ENCODE measurements at places on chromosomes 11 and 22.
A peak's percentile ranks its signal among the peaks of the same experiment; 100 is the strongest.

GRCh38 chr11:21148376-21148775 is 479.0 kb downstream of the NELL1 start:
- no peak for DNase-seq

DNA sequence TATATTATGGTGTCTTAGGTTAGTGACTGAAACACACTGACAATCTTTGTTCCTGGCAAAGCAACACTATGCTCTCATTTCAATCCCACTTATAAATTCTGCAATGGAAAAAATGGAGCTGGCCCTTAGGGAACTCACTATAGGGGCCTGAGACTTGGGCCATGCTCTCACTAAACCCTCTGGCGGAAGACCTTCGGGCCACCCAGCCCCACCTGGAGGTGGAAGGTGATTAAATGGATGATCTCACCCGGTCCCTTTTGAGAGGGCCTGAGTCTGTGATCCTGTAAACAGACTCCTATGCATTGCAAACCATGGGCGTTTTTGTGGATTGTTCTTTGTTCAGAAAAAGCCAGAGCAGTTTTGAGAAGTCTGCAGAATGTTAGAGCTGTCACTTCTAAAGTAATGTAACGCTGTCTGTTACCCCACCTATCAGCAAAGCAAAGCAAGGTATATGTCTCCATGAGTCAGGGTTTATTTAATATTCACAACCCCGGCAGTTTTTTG is 17.0 kb upstream of the CDON start:
- no peak for DNase-seq

GRCh38 chr11:96045622-96046456 is 121.9 kb upstream of the MTMR2 start:
- DNase-seq: no peak

DNA sequence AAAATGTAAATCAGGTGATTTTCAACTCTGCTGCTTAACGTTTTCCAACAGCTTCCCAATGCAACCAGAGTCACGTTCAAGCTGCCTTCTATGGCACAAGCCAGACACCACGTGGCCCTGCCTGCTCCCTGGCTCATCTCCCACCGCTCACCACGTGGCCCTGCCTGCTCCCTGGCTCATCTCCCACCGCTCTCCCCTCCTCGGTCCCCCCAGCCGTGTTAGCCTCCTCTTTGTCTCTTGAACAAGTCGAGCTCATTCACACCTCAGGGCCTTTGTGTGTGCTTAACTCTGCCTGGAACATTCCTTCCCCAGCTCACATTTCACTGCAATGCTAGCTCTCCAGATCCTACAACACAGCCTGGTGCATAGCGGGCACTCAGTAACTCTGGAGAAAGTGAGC is 307.6 kb downstream of the CTTN start:
- DNase-seq: no peak

- no peak for DNase-seq
Observed at GRCh38 chr11:94934362-94934761, 39.0 kb downstream of the CWC15 start.

DNA sequence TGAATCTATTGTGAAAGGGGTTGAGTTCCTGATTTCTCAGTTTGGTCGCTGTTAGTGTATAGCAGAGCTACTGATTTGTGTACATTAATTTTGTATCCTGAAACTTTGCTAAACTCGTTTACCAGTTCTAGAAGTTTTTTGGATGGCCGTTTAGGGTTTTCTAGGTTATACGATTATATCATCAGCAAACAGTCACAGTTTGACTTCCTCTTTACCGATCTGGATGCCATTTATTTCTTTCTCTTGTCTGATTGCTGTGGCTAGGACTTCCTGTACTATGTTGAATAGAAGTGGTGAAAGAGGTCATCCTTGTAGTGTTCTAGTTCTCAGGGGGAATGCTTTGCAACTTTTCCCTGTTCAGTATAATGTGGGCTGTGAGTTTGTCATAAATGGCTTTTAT is 24.6 kb upstream of the OOSP4B start:
- no peak for DNase-seq

DNA sequence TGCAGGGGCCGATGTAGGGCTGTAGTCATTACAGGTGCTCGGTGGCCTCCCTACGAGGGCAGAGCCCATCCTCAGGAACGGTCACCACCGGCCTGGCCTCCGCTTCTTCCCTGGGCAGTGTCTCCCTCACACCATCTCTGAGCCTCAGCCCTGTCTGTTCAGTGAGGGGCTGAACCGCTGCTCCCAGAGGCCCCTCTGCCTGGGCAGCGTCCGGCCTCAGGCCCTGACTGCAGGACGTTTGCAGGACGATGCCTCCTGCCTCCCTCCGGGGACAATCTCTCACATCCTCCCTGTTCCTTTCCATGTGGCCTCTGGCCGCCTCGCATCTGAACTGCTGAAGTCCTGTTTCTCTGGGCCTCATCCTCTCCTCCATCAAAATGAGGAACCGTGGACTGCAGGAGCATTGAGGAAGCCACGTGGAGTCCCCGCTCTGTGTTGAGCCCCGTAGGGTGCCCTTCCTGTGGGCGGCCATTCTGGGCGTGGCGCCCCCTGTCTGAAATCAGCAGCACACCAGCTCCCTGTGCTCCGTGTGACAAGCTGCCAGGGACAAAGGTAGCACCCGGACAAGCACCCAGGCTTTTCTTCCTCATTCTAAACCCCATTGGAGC is 933.5 kb downstream of the BRD1 start:
- DNase-seq: peak; percentile 5

- no peak for DNase-seq
Observed at GRCh38 chr11:109433753-109434256, 11.8 kb downstream of the C11orf87 start.

DNA sequence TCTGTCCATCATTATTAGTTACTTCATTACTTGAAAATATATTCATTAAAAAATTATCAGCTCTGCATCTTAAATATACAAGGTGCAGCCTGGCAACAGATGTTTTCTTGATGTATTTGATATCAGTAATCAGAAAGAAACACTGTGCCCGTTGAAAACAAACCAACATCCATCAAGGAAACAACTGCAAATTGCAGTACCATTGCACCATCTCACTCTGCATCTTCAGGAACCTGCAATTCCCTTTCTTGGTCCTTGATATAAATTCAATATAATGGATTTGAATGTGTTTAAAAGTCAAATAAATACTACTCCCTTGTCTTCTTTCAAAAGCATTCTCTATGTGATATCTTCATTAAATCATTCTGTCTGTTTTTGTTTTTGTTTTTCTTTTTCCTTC is 1131.2 kb downstream of the FAM181B start:
- peak; percentile 29 for DNase-seq

- DNase-seq: no peak
Observed at GRCh38 chr22:30821863-30822215, 127.2 kb downstream of the OSBP2 start.

DNA sequence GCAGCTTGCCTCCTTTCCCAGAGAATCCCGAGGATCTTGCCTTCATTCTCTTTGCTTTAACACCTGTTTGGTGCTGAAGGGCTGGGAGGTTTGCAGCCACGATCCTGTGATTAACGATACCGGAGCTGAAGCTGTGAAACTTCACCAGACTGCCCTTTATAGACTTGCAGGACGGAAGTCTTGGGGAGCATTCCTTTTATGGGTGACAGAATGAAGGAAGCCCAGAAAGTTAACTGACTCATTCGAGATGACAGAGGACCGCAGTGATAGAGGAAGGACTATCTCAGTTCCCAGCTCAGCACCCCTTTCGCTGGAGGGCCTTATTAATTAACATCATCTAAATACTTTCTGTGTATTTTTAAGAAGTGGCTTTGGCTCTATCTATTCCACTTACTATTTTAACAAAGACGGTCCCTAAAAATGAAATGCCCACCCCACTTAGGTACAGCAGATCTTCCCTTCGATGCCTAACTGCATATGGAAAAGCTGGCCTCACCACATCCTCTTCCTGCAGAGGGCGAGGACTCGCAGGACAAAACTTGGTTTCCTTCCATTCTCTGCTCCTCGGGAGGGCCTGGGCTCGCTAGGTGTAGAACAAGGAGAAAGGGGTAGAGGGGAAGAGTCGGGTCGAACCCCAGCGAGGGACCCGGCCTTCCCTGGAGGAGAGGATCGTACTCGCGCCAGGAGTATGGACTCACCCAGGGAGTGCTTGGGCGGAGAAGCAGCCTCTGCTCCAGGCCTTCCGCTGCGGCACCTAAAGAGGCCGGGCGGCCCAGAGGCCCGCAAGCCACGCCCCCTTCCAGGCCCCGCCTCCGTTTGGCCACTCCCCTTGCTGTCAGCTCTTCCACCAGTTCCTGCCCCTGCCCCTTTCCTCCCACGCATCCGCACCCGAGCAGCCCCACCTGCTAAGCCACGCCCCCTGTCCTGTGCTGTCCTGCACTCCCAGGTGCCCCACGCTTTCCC is 30.7 kb upstream of the USP47 start:
- DNase-seq: no peak

DNA sequence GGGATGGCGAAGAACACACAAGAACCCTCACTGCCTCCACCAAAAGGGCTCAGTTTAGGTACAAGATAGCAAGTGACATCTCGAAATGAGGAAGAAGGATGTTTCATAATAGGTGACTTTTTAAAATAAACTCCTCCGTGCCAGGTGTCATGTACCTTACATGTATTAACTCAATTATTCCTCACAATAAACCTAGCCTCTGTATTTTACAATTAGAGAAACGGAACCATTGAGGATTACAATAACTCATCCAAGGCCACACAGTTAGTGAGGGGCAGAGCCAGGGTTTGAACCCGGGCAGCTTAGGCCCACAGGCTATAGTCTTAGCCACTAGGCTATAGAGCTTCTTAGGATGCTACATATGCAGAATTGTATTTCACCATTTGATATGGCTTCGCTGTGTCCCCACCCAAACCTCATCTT is 965 bp upstream of the PAMR1 start:
- no peak for DNase-seq

- peak; percentile 6 for DNase-seq
Observed at GRCh38 chr11:45457649-45458048, 171.5 kb upstream of the SYT13 start.

DNA sequence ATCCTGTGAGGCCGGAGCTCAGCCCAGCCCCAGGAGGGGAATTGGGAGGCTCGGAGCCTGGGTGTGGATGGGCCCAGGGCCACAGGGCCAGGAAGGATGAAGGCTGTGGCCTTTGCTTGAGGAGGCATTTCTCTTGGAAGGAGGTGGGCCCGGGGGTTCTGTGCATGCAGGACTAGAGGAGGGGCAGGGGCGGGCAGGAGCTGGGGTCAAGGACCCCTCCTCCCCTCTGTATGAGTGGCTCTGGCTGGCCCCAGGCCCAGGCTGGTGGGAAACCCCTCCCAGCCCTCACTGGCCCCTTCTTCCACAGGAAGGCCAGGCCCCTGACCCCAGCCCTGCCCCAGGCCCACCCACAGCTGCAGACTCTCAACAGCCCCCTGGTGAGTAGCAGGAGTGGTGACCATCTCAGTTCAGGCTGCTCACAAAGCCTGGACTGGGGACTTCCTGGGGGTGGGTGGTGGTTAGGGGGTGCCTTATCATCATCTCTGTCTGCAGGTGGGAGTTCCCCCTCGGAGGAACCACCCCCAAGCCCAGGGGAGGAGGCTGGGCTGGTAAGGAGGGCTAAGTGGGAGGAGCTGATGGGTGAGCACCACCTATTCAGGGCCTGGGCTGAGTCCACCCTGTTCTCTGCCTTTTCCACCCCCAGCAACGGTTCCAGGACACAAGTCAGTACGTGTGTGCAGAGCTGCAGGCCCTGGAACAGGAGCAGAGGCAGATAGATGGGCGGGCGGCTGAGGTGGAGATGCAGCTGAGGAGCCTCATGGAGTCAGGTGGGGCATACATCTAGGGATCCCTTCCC is 6.0 kb downstream of the KCNK7 start:
- DNase-seq: peak; percentile 71

- DNase-seq: no peak
Observed at GRCh38 chr11:60658409-60658808, 41.0 kb upstream of the MS4A8 start.

DNA sequence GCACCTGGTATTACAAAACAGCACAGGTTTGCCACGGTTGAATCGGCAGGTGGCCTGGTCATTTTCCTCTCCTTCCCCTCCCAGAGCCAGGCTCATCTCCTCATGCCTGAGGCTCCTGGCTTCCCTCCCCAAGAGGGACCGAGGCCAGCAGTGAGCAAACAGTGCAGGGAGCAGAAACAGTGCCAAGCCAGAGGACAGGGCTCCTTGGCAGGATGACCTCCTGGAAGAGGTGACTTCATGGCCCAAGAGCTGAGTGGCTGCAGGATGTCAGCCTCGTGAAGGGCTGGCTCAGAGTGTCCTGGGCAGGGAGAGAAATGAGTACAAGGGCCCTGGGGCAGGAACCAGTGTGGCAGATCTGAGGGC is 22.8 kb upstream of the PPFIA1 start:
- DNase-seq: no peak

GRCh38 chr11:63880403-63880790 is 36.6 kb downstream of the RCOR2 start:
- DNase-seq: no peak

DNA sequence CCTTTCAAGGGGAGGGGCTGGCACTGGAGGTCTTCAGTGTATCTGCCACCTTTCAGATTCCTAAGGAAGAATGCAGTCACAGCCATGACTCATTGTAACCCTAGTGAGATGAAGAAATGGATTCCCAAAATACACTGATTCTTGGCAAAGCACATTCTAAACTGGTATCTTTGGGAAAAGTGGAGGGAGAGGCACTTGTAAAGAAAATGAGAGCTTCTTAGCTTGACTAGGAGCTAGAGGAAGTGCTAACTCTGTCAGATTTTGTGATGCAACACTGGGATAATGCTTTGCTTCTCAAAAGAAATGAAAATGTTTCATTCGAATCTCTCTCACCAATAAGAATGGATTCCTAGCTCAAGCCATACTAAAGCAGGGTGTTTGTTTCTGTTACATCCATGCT is 14.3 kb downstream of the NRIP3 start:
- DNase-seq: peak; percentile 23

- DNase-seq: no peak
Observed at GRCh38 chr11:94837317-94837716, 69.2 kb downstream of the AMOTL1 start.

DNA sequence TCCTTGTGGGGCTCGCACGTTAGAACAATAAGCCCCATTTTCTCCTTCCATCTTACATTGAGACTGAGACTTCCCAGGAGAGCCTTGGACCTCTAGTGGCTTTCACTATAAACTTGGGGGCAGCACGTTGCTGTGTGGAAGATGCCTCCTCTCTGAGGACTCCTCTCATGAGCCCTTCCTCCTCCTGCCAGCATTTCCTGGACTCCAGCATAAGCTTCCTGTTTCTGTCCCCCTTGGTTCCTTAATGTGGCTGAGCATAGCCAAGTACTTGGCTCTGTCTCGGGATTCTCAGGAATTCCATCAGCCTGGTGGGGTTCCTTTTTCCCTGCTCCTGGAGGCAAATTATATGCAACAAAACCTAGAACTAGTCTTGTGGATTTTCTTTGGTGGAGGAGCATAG is 38.8 kb upstream of the UBASH3B start:
- no peak for DNase-seq

Data from erythroblast (primary cell).